ENCODE measurements at places on chromosomes 1 and 21.

GRCh38 chr21:34810786-34811185, 142.0 kb downstream of the CLIC6 start:
- no peak for DNase-seq

- no peak for DNase-seq
These were observed 60.3 kb upstream of the GREM2 start for GRCh38 chr1:240672132-240672811.

DNA sequence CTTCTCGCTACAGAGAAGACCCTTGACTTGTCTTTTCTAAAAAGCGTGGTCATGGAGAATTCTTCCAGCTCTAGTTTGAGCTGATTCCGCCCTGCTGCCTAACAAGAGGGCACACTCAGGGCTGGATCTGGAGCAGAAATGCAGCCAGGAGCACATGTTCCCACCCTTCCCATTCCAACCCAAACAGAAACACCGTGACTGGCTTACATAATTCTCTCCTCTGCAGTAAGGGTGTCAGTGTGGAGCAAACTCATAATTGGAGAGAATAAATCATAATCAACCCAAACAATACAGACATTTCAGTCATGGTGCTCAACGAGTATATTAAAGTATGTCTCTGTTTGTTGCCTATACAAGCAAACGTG, 34.5 kb downstream of the CTNNBIP1 start:
- DNase-seq, result no peak

- DNase-seq, result no peak
These were observed 6.1 kb upstream of the ETNK2 start for GRCh38 chr1:204157962-204158361.

DNA sequence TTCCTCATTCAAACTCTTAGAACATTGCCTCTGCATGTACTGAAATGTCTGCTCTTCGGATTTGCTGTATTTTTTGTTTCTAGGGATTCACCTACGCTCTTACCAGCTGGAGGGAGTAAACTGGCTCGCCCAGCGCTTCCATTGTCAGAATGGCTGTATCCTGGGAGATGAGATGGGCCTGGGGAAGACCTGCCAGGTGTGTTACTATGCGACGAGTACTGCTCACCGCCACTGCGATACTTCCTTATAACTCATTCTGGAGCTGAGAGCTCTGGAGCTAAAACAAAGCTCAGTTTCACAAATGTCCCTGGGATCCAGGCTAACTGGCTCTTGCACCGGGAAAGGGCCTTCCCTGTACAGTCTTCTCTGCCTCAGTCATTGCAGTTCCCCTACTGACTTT, 10.1 kb downstream of the CHD1L start:
- no peak for DNase-seq

DNA sequence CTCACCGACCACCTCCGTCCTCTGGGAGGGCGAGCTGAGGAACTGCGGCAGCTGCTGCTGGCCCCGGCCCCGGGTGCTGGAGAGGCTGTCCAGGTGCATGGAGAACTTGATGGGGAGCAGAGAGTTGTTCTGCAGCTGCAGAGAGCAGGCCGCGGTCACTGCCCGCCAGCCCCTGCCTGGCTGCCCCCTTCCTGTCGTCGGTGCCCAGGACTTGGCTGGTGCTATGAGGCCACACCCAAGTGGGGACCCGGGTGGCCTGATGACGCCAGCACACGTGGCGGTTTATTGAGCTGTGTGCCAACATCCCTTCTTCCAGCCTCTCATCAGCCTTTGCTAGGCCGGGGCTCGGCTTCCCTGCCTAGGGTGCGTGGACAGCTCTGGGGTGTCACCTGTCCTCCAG, 5.3 kb upstream of the TMEM52 start:
- DNase-seq, result no peak

- DNase-seq, result no peak
These were observed 40.3 kb downstream of the RPE65 start for GRCh38 chr1:68409426-68409825.

GRCh38 chr1:186306533-186306932, 68.5 kb downstream of the TPR start:
- no peak for DNase-seq

DNA sequence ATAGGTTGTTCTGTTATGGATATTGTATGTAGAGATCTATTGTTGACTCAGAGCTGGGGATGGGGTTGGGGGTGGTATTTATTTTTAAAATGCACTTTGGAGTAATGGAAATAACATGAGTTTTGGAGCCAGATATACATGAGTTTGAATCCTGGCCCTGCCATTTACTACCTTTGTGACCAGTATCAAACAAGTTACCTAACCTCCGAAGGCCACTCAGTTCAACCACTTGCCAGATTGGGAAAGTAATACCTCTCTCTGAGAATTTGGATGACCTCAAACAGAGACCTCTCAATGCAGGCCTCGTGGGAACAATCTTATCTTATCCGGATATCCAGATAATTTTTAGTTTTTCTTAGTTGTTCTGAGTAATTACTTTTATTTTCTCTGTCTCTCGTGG, 181.0 kb downstream of the FGGY start:
- no peak for DNase-seq

GRCh38 chr1:162046921-162047320, 22.6 kb upstream of the NOS1AP start:
- DNase-seq, result no peak

DNA sequence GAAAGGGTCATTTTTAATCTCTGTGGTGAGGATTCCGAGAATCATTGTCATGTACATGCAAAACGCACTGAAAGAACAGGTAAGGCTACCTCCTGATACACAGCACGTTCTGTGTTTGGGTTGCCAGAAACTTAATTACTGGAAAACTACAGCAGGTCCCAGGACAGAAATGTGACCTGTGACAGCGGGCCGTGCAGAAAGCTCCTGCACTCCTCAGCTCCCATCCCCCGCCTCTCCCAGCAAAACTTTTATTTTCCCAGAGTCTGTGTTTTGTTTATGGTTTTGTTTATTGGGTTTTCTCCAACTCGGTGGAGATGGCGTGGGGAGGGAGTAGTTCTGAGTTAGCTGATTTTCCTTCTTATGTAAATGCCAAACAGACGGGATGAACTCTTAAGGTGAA, 44.7 kb downstream of the SLC44A3 start:
- no peak for DNase-seq

DNA sequence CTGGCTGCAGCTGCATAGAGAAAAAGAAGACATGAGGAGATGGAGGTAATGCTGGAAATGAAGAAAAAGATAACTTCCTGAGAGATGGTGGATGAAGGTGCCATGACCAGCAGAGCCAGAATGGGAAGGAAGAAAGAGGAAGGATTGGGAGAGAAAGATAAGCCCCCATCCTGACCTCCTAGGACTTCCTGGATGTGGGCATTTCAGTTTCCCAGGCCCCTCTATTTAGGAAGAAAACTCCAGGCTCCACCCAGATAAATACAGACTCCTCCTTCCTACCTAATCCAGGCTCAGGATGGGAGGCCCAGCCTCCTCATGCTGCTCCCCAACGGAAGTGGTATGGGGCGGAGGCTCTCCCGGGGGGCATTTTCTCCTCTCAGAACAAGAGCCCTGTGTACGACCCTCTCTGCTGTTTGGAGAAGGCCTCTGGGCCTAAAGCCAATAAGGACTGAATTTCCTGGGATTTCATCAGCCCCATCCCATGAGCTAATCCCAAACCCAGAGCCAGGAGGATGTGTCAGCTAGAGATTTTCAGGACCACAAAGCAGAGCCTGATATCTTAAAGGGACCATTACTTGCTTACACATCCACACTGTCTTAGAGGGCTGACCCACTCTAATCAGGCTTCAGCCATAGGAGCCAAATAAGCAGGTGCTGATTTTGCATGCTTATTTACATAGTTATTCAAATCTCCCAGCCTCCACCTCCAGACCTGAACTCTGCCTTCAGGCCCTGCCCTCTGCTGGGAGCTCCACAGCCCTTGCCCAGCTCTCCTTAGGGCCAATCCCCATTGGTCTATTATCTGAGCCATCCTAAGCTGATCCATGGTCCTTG, 5.1 kb upstream of the ARHGEF2 start:
- DNase-seq, result no peak

DNA sequence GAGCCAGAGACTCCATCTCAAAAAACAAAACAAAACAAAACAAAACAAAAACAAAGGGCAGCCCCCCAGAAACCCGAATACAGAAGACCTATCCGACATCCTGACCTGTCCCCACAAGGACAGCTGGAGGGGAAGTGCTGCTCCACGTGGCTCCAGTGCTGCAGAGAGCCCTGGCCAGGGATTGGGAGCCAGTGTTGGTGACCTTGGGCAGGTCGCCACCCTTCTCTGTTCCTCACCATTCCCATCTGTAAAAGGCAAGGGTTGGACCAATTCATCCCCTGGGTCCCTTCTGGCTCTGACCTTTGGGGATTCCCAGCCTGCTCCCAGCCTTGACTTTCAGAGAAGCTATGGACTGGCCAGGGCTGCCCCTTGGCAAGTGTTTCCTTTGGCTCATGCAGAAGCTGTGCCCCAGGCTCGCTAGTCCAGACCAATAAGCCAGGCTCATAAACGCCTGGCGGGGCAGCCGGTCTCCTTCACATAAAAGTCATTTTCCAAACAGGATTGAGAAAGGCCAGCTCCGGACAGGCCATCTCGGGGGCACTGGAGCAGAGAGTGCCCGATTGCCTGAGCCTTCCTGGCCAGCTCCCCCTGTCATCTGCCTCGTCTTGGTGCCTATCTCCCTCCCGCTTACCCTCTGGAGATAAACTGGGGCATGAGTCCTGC, 20.0 kb upstream of the PADI1 start:
- no peak for DNase-seq

DNA sequence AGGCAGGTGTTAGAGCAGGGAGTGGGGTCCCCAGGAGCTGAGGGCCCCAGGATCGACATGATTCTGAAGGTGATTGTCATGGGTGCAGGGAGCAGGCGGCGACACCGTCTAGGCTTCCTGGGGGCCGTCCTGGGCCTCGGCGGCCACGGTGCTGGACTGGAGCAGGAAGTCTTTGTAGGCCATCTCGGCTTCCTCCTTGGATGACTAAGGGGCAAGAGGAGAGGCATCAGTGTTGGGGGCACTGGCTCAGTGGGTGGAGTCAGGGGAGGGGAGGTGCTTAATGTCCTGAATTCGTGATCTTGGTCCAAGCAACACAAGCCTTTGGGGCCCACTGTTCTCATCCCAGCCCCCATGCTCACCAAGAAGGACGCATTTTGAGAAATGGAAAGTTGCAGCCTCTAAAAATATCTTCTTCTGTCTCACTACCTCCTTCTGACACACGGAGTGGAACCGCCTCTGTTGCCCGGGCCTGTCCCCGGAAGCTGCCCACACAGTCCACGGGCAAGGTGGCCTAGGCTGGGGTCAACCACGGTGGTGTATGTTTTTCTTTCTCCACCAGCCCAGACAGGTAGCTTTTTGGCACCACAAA, 8.6 kb upstream of the FCMR start:
- DNase-seq, result no peak

- DNase-seq, result no peak
These were observed 24.2 kb downstream of the MPZ start for GRCh38 chr1:161285521-161285920.

DNA sequence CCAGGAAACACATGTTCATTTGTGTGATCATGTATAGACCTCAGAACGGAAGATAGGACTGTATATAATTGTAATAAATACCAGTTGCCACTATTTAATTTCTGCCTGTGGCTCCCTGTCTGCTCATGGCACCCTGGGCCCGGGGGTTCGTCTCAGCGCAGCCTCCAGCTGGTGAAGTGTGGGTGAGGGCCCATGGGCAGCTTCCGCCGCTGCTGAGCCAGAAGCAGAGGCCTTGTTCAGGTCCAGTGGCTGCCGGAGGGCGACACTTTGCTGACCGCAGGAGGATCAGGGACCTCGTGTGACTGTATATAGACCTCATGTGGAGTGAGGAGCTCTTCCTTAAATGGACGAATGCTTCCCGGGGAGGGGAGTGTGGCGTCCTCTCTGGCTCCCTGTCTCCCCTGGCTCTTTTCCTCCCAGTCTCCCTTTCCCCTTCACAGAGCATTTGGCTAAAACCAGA, 155.9 kb downstream of the PEX14 start:
- no peak for DNase-seq

- DNase-seq, result no peak
These were observed 496.1 kb downstream of the LRRIQ3 start for GRCh38 chr1:73701826-73702225.

All from SIG-M5 (cell line).